ENCODE measurements at places on chromosomes 3 and 15.

- peak; percentile 66 for DNase-seq
Observed at GRCh38 chr3:119702530-119703527, at the start of gene CFAP91. Gene CFAP91, plus strand, starts transcription at chr3:119703022. Its CDS starts 77 bp downstream, at chr3:119703099.

DNA sequence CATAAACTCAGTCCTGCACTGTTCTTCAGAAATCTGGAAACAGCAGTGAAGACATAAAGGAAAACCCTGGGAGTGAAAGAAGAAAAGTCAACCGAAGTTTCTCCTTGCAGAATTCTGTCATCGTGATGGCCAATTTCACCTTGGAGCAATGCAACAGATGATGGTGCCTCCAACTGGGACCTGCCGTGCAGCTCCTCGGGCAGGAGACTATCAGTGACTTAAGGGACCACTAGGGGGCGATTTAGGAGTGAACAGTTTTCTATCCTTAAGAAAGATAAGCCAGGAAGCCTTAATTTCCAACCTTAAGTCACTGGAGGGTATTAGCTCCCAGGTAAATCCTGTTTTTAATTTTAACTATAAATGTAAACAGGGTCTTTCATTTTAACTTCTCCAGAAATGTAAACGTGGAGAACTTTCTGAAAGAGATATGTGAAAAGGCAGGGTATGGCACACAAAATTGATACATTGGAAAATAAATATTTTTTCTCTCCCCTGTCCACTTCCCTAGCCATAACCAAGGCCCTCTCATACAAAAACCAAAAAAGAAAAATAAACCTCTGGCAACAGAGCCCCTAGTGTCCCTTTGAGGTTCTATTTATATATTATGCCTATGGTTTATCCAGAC, 116.3 kb downstream of the PDZRN3 start:
- DNase-seq, result peak; percentile 4

GRCh38 chr15:74608786-74609185, 6.8 kb upstream of the CLK3 start:
- no peak for DNase-seq

GRCh38 chr15:99732751-99733267, 428 bp downstream of the LYSMD4 start:
- DNase-seq, result no peak

- DNase-seq, result no peak
Observed at GRCh38 chr15:38652183-38652794, 87.7 kb upstream of the RASGRP1 start.

- DNase-seq, result no peak
Observed at GRCh38 chr3:156865732-156866131, 39.6 kb downstream of the LEKR1 start.

Measured in activated T-cell treated with anti-CD3 and anti-CD28 coated beads for 1 hour (primary cell).